ENCODE measurements at places on chromosomes 12 and 14.

DNA sequence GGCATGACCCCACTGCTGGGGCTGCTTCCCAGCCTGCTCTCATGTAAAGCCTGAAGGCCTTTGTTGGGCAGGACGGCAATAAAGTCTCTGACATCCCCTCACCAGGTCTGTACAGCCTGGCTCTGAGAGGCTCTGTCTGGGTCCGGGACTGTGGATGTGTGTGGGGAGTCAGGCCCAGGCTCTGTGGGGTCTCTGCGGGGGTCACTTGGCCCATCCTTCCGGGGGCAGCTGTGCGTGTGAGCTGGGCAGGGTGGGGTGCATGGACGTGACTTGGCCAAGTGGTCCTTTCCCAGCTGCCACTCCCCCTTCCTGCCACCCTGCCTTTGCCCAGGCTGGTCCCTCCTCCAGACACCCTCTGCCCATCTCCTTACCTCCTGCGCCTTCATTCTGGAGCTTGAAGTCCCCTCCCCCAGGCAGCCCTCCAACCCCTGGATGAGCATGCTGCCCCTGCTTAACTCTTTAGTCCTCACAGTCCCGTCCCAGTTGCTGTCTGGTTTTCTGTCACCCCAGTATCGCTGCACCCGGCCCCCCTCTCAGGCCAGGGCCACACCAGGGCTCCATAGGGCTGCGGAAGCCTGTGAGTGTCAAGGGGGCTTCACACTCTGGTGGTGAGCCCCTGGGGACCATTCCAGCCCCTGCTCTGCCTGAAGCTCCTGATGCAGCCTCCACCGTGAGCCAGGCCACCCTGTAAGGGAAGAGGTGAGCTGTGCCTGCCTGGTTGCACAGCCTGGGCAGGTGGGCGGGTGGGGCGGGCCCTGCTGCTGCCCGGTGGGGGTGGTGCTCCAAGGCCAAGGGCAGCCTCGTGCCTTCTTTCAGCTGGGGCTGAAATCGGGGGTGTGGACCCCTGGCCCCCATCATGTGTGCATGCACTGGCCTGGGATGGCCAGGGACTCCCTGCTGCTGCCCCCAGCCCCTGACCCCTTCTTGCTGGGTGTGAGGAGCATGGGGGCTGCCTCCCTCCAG is 25.5 kb upstream of the KIF26A start:
- no peak for DNase-seq

DNA sequence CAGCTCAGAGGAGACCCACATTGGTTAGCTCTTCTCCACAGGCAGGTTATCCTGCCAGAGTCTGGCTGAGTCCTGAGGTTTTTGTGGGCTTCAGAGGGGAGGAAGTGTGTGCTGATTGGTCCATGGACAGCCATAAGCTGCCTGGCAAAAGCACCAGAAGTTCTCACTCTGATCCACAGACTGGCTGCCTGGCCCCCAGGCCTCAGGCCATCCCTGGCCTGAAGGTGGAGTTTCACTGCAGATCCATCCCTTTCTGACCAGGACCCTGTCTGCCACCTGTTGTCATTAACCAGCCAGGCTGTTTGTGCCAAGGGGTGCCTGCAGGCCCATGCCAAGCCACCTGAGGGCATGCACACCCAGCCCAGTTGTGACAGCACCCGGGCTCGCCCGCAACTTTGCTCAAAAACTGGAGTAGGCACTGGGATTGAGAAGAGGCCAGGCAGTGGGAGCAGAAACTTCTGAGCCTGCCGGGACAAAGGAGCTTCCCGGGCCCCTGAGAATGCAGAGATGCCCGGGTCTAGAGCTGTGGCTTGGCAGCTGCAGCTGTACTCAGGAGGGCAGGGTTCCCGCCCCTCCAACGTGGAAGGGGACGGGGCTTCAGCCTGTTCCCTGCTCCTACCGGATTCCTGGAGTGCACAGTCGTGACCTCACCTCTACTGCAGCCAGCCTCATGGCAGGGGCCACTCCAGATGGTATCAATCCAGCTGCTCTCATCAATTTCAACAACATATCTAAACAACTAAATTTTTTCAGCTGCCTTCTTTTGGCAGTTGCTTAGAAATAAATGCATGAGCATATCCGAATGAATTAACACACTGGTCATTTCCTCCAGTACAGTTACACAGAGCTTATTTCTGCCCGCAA is 1277.3 kb downstream of the SLC16A7 start:
- DNase-seq = no peak

DNA sequence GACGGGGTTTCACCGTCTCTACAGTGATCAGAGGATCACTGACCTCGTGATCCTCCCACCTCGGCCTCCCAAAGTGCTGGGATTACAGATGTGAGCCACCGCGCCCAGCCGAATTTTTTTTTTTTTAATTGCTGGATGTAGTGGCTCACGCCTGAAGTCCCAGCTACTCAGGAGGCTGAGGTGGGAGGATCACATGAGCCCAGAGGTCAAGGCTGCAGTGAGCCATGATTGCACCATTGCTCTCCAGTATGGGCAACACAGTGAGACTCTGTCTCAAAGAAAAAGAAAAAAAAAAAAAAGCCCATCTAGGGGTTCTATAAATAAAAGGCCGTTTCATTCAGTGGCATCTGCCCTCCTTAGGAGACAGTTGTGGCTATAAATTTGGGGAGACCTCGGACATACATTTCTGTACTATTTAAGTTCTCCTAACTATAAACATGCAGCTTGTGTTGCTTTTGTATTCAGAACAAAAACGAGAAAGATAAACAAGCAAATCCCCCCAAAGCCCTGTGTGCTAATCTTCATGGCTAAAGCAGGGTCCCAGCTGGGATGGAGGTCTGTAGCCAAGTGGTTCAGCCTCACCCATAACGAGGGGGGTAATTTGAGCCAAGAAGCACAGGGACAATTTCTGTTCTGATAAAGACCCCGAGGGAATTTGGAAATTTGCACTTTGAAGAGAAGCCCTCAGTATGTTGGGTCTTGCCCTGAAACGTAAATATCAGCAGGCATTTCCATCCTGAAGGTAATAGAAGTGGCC is 35.0 kb upstream of the BCL7A start:
- DNase-seq = no peak

- no peak for DNase-seq
Observed at GRCh38 chr12:53618275-53618674, 7.9 kb downstream of the ATF7 start.

- no peak for DNase-seq
Observed at GRCh38 chr14:85234156-85235025, 295.6 kb upstream of the FLRT2 start.

DNA sequence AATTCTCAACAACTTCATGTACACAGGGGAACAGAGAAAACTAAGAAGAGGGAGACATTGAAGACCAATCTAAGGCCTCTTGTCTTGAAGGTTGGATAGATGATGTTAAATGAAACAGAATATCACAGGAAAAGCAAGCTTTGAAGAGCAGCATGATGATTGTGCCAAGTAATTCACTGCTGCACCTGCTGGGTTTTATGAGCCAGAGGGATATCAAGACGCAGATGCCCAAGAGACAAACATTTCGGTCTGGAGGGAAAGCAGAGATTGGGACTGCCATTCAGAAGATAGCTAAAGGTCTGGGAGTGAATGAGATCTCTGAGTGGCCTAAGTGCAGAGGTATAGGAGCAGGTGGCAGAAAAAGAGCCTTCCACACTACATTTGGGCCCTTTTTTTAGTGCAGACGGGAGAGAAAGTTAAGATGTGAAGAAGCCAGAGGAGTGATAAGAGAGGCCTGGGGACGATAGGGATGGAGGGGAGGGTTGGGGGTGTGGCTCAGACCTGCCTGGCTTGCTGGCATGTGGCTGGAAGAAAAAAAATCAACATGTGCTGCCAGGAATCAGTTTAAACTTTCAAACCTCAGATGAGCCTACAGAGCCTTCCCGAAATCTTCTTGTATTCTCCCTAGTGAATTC is 200.6 kb downstream of the AEBP2 start:
- DNase-seq = no peak

- DNase-seq = no peak
Observed at GRCh38 chr12:50923361-50924130, 28.8 kb upstream of the HIGD1C start.

GRCh38 chr14:85991156-85991555 is 461.2 kb downstream of the FLRT2 start:
- peak; percentile 6 for DNase-seq

DNA sequence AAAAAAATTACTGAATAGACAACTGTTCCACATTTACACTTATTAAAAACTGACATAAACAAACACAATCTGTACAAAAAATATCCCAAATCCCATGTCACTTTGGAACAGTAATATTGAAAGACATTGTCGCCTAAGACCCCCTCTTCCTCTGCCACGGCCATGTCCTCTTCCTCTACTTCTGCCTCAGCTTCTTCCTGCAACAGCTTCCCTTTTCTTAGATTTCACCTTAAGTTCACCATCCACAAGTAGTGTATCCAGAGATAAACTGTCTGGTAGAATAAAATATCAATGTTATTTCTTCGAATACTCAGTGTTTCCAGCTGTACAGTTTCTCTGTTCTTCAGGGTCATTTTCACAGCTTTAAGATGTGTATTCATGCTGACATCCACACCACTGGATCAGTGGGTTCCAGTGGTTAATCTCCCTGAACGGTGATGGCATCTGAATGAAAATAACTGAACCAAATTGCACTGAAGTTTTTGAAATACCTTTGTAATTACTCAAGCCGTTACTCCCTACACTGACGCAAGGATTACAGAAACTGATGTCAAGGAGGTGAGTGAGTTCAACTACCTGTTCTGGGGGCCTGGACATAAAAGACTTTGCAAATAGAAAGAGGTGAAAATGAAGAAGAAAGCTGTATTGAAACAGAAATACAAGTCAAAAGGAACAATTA is 208.5 kb downstream of the C12orf50 start:
- peak; percentile 65 for DNase-seq

- DNase-seq = no peak
Observed at GRCh38 chr14:81986005-81986404, 452.4 kb upstream of the SEL1L start.

DNA sequence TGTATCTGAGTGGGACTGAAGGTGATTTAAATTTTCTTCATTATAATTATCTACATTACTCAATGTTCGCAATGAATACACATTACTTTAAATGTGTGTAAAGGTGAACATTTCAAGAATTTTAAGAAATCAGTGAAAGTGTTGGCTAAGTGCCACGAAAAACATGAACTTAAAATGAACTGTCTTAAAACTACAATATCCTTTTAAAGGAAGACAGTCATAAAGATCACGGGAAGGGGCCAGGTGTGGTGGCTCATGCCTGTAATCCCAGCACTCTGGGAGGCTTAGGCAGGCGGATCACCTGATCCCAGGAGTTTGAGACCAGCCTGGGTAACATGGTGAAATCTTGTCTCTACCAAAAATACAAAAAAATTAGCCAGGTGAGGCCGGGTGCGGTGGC is 11.2 kb downstream of the MOK start:
- DNase-seq = peak; percentile 14

DNA sequence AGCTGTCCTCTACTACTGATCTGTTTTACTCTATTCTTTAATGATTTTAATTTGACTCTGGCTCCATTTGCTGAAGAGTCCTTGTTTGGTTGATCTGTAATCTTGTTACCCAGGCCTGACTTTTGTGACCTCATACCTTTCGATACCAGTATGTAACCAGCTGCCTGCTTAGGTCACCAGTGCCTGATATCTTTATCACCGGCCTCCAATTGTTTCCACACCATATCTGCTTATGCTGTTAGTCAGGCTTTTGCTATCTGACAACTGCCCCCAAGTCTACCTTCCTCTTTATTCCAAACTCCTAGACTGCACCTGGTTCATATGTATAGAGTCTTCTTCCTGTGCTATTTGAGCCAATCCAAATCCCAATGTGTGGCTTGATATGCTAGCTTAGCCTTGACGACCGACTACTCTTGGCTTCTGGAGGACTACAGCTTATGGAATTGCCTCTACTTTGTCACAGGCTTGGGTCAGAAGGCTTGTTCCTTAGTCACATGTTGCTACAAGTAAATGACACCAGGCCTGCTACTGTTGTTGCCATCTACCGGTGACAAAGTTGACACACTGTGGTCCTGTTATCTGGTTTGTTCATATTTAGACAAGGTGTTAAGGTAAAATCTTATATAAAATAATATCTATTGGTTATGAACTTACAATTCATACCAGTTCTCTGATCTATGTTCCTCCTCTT is 193.9 kb downstream of the TRHDE start:
- no peak for DNase-seq

GRCh38 chr12:65651060-65651459 is 173.2 kb upstream of the HMGA2 start:
- no peak for DNase-seq

DNA sequence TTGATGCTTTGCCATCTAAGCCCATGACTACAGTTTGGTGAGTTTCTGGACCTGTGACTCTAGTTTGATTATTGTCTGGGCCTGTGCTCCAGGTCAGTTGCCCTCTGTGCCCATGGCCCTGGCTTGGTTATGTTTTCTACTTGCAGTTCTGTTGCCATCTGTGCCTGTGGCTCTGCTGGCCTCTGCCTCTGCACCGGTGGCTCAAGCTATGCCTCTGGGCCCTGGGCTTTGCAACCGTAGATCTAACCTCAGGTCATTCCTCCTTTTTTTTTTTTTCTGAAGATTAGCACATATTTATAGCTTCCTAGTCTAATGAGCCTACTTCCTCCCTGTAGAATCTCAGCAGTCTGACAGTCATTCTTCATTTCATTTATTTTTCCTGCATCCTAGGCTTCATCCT is 161.2 kb downstream of the CCDC91 start:
- no peak for DNase-seq

GRCh38 chr12:124499898-124500244 is 67.5 kb downstream of the NCOR2 start:
- no peak for DNase-seq

Data from adipocyte (in vitro differentiated cells).